Uterine smooth muscle cell (primary cell): ENCODE measurements at places on chromosomes 2 and 18. TPM values are rescaled to one million over a fixed set of nuclear protein-coding genes. Genes with fewer than 3 reads are reported as not detected.

Gene IMPACT
- total RNA-seq: 25.2 and 29.6 TPM in 2 replicates

Gene UGT1A4
- not detected in 2 replicates for total RNA-seq

Gene ABCG8
- total RNA-seq: not detected in 2 replicates

Gene PDIA6
- 586 and 820 TPM in 2 replicates for total RNA-seq

Gene FBXO41
- total RNA-seq: 2.1 and 3.4 TPM in 2 replicates

Gene CXCR4
- 0.11 and 0.25 TPM in 2 replicates for total RNA-seq
